Placental pericyte (primary cell): ENCODE measurements at places on chromosomes 5 and 9. TPM values are rescaled to one million over a fixed set of nuclear protein-coding genes. Genes with fewer than 3 reads are reported as not detected.

The RPL37 gene
- 248 and 501 TPM in 2 replicates for total RNA-seq

The TAF1L gene
- under 0.01 TPM in 1 of 2 replicates, not detected in the other for total RNA-seq

The CD72 gene
- 0.43 and 0.66 TPM in 2 replicates for total RNA-seq

The OR13C5 gene
- not detected in 2 replicates for total RNA-seq

The ELL2 gene
- total RNA-seq, result 81.0 and 116 TPM in 2 replicates

The MARVELD2 gene
- total RNA-seq, result 1.0 and 1.1 TPM in 2 replicates

The LECT2 gene
- total RNA-seq, result not detected in 2 replicates

The RANBP17 gene
- 13.6 and 42.2 TPM in 2 replicates for total RNA-seq

The COL23A1 gene
- not detected in 2 replicates for total RNA-seq

The HAVCR2 gene
- 0.22 TPM in 1 of 2 replicates, not detected in the other for total RNA-seq

The SYNPO gene
- total RNA-seq, result 7.9 and 9.3 TPM in 2 replicates

The BBLN gene
- 40.3 and 41.9 TPM in 2 replicates for total RNA-seq

The SPATA31C1 gene
- not detected in 2 replicates for total RNA-seq

The GLRA1 gene
- not detected in 2 replicates for total RNA-seq

The C9orf50 gene
- not detected in 2 replicates for total RNA-seq

The LIX1 gene
- not detected in 2 replicates for total RNA-seq

The BTNL8 gene
- not detected in 2 replicates for total RNA-seq

The PTGDS gene
- total RNA-seq, result 4.2 and 78.6 TPM in 2 replicates

The IL5 gene
- not detected in 2 replicates for total RNA-seq

The PAX5 gene
- not detected in 2 replicates for total RNA-seq

The GABRB2 gene
- total RNA-seq, result under 0.01 and 0.43 TPM in 2 replicates

The TUSC1 gene
- total RNA-seq, result 0.44 and 11.3 TPM in 2 replicates

The IL7R gene
- 5.5 and 31.1 TPM in 2 replicates for total RNA-seq

The MATR3 gene
- total RNA-seq, result 175 and 208 TPM in 2 replicates

The SAXO1 gene
- total RNA-seq, result not detected in 2 replicates

The TMEM232 gene
- total RNA-seq, result 0.72 and 2.6 TPM in 2 replicates

The ECPAS gene
- 117 and 127 TPM in 2 replicates for total RNA-seq

The CMYA5 gene
- total RNA-seq, result 0.29 and 2.0 TPM in 2 replicates

The SAPCD2 gene
- total RNA-seq, result 0.22 and 15.9 TPM in 2 replicates

The GPX3 gene
- total RNA-seq, result 6.2 and 28.9 TPM in 2 replicates

The CACFD1 gene
- 6.4 and 13.8 TPM in 2 replicates for total RNA-seq

The SHC3 gene
- total RNA-seq, result 2.4 and 15.3 TPM in 2 replicates

The KIF27 gene
- total RNA-seq, result 3.1 and 4.4 TPM in 2 replicates

The GPR107 gene
- total RNA-seq, result 33.0 and 35.4 TPM in 2 replicates

The HMMR gene
- total RNA-seq, result 1.3 and 49.0 TPM in 2 replicates
